ENCODE measurements at places on chromosomes 11 and 22.

- DNase-seq, result no peak
Measured at GRCh38 chr11:2744166-2744565, 44.4 kb upstream of the KCNQ1OT1 start.

- DNase-seq, result no peak
Measured at GRCh38 chr22:23269441-23270211, 89.3 kb downstream of the BCR start.

GRCh38 chr22:47586038-47586437, 823.6 kb downstream of the TBC1D22A start:
- DNase-seq, result no peak

GRCh38 chr11:12126344-12127019, 16.1 kb downstream of the MICAL2 start:
- DNase-seq, result no peak

- DNase-seq, result no peak
Measured at GRCh38 chr22:50253046-50253915, 2.2 kb upstream of the HDAC10 start.

DNA sequence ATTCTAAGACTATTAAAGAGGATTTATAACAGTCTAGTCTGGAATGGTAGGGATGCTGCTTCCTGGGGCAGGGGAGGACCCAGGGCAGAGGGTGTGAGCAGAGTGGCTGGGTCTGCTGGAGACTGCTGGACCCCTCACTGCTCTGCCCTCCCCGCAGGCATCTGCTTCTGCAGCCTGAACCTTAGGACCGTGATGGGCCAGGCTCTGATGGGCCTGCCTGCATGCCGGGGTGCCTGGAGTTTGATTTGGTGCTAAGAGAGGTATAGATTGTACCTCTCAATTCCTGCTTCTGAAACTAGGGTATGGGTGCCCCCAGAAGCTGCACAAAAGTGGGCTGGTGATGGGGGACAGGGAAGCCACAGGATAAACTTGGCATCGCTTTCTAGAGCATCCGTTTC, 54.9 kb downstream of the CD82 start:
- DNase-seq, result no peak

GRCh38 chr11:24124876-24125275, 372.0 kb upstream of the LUZP2 start:
- DNase-seq, result no peak

DNA sequence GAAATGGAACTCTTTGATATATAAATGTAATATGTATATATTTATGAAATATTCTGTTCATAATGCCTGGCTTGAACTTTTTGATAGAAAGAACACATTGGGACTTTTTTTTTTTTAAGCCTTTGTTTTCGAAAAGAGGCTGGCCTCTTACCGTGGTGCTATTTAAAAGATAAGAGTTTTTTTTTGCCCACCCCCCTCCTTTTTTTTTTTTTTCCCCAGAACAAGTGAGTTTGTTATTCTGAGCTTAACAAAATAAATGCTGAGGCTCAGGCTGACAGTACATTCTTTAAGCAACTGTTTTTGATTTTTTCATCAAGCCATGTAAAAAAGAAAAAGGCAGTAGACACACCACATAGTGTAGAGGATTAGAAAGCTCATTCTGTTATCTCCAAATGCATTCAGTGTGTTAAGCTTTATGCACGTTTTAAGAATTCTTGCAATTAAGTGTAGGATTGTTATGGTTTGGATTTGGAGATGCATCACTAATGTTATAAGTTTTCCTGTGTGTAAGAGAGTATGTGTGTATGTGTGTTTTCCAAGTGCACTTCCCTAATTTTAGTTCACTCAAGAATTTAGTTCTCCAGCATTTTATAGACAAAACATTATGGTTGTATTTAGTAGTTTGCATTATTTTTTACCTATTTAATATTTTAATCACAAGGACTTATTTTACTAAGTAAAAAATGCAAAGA, 12.0 kb downstream of the PDHX start:
- no peak for DNase-seq

DNA sequence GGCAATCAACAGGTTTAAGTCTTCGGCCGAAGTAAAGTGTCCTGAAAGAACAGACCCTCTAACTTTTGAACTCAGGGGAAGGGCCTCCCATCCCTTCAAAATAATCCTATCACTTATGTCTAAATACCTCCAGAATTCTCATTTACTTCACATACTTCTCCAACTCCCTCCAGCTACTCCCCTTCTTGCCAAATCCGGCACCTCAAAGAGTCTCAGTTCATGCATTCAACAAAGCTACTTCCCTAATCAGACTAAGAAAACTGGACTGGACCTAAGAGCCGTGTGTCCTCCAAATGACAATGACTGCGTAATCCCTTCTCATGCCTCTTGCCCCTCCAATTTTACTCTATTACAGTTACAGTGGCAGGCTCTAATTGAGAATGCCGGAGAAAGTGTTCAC, 1.3 kb downstream of the DDB1 start:
- DNase-seq, result no peak

DNA sequence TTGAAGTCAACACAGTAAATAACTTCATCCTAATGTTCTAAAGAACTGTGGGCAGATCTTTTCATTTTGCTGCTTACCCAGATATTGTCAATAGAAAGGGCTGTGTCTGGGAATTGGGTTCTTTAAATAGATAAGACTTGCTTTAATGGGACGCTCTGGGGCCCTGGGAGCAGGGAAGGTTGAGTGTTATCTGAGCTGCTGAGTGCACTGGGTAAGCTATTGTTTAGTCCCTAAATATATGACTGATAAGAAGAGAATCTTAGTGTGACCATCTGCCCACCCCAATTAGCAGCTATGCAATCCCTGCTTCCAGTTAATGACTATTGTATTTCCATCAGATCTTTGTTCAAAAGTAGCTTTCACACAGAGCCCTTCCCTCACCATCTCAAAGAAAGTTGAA, 44.4 kb downstream of the ARHGAP42 start:
- no peak for DNase-seq
